ENCODE measurements at places on chromosomes 5 and 9.

DNA sequence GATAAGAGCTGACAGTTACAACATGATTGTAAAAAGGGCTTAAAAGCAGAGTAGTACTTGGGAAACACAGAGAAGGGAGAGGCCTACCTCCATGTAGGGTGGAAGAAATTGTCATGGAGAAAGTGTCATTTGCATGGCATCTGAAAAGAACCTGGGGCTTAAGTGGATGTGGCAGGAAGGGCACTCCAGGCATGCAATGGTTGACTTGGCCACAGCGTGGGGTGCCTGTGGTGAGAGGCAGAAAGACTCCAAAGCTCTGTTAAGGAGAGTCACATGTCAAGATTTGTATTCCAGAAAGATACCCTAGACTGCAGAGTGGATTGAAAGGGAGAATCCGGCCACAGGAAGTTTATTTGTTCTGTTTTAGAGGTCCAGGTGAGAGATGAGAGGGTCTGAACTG, 2.4 kb downstream of the POLR3G start:
- peaks cover 20% of the 10 kb centered on the region for H3K4me1 ChIP-seq
- no peaks in the 10 kb centered on the region for H3K36me3 ChIP-seq
- no peak overlapping the region for H3K27ac ChIP-seq
- no peaks in the 10 kb centered on the region for H3K27me3 ChIP-seq
- DNase-seq: no peak

DNA sequence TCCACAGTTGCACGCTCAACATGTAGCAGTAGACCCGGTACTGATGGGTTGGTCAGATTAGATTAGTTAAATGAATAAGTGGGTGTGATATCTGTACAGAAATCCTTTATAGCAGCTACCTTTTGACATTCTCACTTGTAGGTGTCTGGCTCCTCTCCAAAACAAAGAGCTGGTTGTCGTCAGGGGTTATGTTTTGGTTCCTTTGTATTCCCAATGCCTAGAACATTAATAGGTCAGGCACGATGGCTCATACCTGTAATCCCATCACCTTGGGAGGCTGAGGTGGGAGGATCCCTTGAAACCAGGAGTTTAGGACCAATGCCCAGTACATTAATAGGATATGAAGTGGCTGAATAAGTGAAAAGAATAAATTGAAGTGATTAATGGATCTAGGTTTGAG, 182.1 kb downstream of the SNCAIP start:
- no peaks in the 10 kb centered on the region for H3K27me3 ChIP-seq
- no peak overlapping the region for H3K27ac ChIP-seq
- no peak for DNase-seq
- no peaks in the 10 kb centered on the region for H3K4me1 ChIP-seq
- no peaks in the 10 kb centered on the region for H3K36me3 ChIP-seq

DNA sequence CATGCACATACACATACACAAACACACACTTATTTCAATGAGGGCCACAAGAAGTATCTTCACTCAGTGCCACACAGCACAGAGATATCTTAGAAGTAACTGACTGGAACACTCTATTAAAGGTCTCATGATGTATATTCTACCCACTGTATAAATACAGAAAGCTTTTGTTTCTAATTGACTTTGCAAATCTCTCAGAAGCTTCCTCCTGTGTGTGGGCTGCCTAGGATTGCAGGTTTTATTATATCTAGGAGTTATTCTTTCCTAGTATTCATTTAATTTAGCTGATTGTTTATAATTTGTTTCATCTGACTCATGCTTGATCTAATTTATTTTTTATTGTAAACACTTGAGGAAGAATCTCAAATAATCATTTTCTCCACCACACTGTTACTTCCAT, 262.4 kb upstream of the ACTBL2 start:
- H3K4me1 ChIP-seq: no peaks in the 10 kb centered on the region
- no peaks in the 10 kb centered on the region for H3K36me3 ChIP-seq
- H3K27me3 ChIP-seq: no peaks in the 10 kb centered on the region
- H3K4me3 ChIP-seq: no peak overlapping the region

DNA sequence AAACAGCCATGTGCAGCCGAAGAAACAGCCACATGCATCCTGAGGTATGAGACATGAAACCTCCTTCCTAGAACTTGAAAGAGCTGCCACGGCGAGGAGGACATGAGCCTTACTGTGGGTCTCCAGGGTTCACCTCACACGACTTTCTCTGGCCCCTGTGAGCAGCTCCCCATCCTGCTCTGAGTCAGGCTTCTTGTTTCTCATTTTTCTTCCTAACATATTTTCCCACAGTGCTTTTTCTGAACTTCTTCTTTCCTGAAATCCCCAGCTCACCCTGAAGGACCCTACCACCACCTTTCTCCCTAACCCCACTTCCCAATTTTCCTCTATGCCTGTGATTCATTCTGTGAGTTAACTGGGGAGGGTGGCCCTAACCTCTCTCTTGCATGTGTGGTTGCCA, 33.7 kb upstream of the ADRB2 start:
- no peaks in the 10 kb centered on the region for H3K27me3 ChIP-seq
- H3K36me3 ChIP-seq: no peaks in the 10 kb centered on the region
- DNase-seq: no peak
- no peak overlapping the region for H3K27ac ChIP-seq
- no peak overlapping the region for H3K4me3 ChIP-seq
- peaks cover 6% of the 10 kb centered on the region for H3K4me1 ChIP-seq

DNA sequence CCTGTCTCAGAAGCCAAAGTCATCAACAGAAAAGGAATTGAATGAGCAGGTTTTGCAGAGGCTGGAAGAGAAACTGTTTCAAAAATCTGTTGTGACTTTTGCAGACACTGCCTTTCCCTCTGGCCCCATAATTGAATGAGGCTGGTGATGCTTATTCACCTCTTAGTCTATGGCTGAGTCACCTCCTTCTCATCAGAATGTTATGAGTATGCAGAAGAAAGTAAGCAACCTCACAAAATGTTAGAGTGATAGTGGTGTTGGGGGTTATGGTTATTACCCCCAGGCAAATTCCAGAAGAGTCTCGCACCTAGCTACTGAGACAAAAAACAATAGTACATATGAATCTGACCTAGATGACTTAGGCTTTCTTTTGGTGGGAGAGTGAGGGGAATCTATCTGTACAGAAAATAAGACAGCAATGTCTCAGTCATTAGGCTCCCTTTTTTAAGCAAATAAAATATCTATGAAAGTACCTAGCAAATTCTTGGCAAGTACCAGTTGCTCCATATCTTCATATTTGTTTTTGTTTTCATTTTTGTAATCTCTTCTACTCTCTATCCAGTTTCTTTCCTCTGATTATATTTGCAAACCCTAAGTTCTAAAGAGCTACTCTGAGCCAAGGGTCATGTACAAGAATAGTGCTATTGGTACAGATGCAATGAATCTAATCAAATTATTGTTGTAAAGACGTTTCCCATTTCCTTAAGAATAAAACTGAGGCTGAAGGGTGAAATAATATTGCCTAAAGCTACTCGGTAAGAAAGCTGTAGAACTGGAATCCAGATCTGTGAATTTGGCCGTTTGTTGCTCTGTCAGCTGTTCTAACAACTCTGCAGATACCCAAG, 498.1 kb upstream of the TNC start:
- no peak for DNase-seq
- no peaks in the 10 kb centered on the region for H3K36me3 ChIP-seq
- no peaks in the 10 kb centered on the region for H3K4me1 ChIP-seq
- no peaks in the 10 kb centered on the region for H3K27me3 ChIP-seq
- H3K4me3 ChIP-seq: no peak overlapping the region
- no peak overlapping the region for H3K27ac ChIP-seq

GRCh38 chr9:101440714-101441230, 5.2 kb upstream of the ALDOB start:
- no peak overlapping the region for H3K27ac ChIP-seq
- H3K27me3 ChIP-seq: no peaks in the 10 kb centered on the region
- H3K4me3 ChIP-seq: no peak overlapping the region
- DNase-seq: no peak
- H3K36me3 ChIP-seq: no peaks in the 10 kb centered on the region

- H3K36me3 ChIP-seq: no peaks in the 10 kb centered on the region
- no peak overlapping the region for H3K27ac ChIP-seq
- no peak overlapping the region for H3K4me3 ChIP-seq
- H3K4me1 ChIP-seq: no peaks in the 10 kb centered on the region
- H3K27me3 ChIP-seq: no peaks in the 10 kb centered on the region
Measured at GRCh38 chr5:2724831-2725230, 26.6 kb downstream of the IRX2 start.

DNA sequence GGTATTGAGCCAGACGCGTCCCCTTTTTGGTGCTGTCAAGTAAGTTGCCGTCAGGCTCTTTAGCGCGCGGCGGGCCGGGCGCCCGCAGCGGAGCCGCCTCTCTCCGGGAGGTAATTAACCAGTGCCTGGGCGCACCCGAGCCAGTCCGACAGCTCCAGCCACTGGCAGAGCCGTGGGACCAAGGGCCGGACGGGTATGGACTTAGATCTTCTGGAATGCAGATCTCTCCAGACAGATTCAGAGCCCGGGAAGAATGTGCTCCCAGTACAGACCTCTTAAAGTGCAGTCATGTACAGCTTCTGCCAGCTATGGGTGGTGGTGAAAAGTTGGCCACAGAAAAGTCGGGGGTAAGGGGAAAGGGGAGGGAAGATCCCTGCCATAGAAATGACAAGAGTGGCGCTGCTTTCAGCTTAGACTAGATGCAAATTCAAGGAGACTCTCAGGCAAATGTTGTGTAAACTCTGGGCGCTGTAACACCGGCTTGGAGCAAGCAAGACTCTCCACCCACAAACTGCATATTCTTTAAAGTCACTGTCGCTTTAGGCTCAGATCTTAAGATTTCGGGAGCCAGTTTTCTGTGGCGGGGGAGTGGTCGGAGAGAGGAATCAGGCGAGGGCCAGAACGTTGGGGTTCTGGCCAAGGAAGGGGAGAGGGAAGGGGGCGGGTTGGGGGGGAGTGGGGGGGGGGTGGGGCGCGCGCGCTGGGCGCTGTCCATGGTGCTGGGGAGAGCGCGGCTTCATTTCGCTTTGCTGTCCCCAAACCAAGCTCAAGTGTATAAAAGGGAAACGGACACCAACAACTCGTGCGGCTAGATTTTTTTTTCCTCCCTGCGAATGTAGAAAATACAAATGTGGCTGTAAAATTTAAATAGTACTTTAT, 29.2 kb downstream of the NR2F1 start:
- H3K4me1 ChIP-seq: no peaks in the 10 kb centered on the region
- no peak for DNase-seq
- H3K27ac ChIP-seq: no peak overlapping the region
- no peak overlapping the region for H3K4me3 ChIP-seq
- H3K36me3 ChIP-seq: no peaks in the 10 kb centered on the region

DNA sequence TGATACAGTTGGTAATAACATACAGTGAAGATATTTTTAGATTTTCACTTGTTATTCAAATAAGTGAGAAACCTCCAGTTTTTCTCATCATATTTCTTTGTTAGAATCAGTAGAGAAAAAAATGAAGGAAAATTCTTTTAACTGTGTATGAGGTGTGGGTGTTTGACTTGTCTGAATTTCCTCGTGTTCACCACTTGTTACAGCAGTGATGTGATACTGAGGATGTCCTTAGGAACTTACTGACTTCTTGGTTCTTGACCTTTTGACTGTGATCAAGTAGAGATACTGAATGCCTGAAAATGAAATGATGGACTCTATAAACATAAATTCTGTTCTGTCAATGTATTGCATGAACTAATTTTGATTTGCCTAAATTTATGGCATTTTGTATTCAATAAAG, 10.7 kb downstream of the PBX3 start:
- H3K27me3 ChIP-seq: no peaks in the 10 kb centered on the region
- H3K4me3 ChIP-seq: no peak overlapping the region
- peaks cover 19% of the 10 kb centered on the region for H3K4me1 ChIP-seq
- no peak overlapping the region for H3K27ac ChIP-seq
- no peaks in the 10 kb centered on the region for H3K36me3 ChIP-seq

DNA sequence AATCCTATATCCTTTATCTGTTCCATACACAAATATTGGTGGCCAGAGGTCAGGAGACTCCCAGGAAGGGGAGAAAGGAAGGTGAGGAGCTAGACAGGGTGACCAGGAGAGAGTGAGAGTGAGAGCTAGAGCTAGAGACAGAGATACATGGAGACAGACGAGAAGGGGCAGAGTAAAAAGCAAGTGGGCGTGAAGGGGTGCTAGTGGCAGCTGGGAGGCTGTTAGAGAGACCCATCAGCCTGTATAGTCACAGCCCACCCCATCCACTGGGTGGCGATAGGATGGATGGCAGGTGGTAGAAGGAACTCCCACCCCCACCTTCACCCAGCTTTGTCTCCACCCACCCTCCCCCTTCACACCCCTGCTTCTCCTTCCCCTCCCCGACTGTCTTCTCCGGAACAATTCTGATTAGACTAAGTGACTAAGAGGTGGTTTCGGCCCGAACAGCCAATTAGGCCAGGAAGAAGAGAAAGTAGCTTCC, 32.8 kb downstream of the PCDH1 start:
- H3K4me3 ChIP-seq: no peak overlapping the region
- DNase-seq: peak; percentile 87
- H3K27ac ChIP-seq: no peak overlapping the region

- DNase-seq: no peak
- no peaks in the 10 kb centered on the region for H3K27me3 ChIP-seq
- no peaks in the 10 kb centered on the region for H3K36me3 ChIP-seq
- no peak overlapping the region for H3K27ac ChIP-seq
- H3K4me3 ChIP-seq: no peak overlapping the region
Measured at GRCh38 chr9:122468735-122469134, 9.0 kb downstream of the OR1J1 start.

DNA sequence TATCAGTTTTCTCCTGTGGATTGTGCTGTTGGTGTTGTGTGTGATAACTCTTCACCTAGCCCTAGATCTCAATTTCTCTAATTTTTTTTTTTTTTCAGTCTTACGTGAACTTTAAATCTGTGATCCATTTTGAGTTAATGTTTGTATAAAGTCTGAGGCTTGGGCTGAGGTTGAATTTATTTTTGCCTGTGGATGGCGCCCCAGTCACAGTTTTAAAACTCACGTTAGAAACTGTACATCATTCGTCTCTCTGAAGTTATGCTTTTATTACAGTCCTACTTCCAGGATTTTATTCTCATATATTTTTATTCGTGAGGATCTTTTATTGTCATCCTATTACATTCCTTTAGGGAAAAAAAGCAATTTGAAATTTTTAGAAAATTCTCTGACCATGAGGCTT, 103.1 kb downstream of the EHMT1 start:
- peaks cover 63% of the 10 kb centered on the region for H3K36me3 ChIP-seq
- H3K27me3 ChIP-seq: no peaks in the 10 kb centered on the region
- H3K4me1 ChIP-seq: peaks cover 16% of the 10 kb centered on the region
- H3K4me3 ChIP-seq: no peak overlapping the region
- DNase-seq: no peak

GRCh38 chr5:131381777-131382176, 117.9 kb downstream of the CDC42SE2 start:
- peaks cover 8% of the 10 kb centered on the region for H3K36me3 ChIP-seq
- DNase-seq: no peak
- H3K4me3 ChIP-seq: peak overlapping the region; percentile 12
- H3K27ac ChIP-seq: peak overlapping the region; percentile 99
- no peaks in the 10 kb centered on the region for H3K27me3 ChIP-seq

DNA sequence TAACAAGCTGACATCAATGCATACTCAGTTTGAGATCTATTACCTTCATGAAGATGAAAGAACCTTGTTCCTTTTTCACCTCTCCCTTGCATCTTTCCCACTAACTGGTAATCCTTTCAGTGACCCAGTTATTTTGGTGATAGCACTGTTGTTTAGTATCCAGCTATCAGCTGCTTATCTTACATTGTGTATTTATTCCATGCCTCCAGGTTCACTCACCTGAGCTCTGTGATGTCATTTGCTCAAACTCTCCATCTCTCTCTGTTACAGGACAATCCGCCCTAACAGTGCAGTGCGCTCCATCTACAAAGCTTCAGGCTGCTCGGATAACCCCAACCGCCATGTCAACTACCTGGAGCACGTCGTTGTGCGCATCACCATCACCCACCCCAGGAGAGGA, 235.5 kb downstream of the RFK start:
- H3K4me1 ChIP-seq: no peaks in the 10 kb centered on the region
- no peaks in the 10 kb centered on the region for H3K36me3 ChIP-seq
- H3K4me3 ChIP-seq: no peak overlapping the region
- DNase-seq: no peak
- no peak overlapping the region for H3K27ac ChIP-seq
